ENCODE measurements at places on chromosomes 4 and X. TPM values are rescaled to one million over a fixed set of nuclear protein-coding genes. Genes with fewer than 3 reads are reported as not detected.

PPP4R3C gene
- not detected for total RNA-seq

GRCh38 chr4:149932188-149932587 lies 116.5 kb upstream of the IQCM start:
- H3K4me1 ChIP-seq: no peaks in the 10 kb centered on the region
- H3K36me3 ChIP-seq: no peaks in the 10 kb centered on the region
- no peak overlapping the region for H3K27ac ChIP-seq
- H3K4me3 ChIP-seq: no peak overlapping the region
- no peak for DNase-seq

DNA sequence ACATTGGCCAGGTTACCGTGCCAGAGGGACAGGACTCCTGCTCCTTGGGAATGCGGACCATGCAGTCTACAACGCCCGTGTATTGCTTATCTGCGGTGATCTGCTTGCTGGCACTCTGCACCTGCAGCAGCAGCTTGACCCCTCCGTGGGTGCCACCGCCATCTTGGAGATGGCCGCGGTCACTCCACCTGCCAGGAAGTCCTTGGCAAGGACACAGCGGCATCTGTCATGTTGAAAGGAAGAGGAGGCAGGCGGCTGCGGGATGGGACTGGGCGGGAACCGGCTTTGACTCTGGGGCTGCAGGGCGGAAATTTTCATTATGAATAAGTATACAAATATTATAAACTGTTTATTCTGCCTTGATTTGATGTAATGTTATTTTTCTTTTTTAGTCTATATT lies 63.4 kb downstream of the F11 start:
- no peaks in the 10 kb centered on the region for H3K27me3 ChIP-seq
- H3K4me1 ChIP-seq: no peaks in the 10 kb centered on the region
- no peak overlapping the region for H3K4me3 ChIP-seq
- no peak overlapping the region for H3K27ac ChIP-seq
- no peaks in the 10 kb centered on the region for H3K36me3 ChIP-seq

- H3K4me1 ChIP-seq: no peaks in the 10 kb centered on the region
- DNase-seq: no peak
- no peaks in the 10 kb centered on the region for H3K27me3 ChIP-seq
- no peaks in the 10 kb centered on the region for H3K36me3 ChIP-seq
- H3K27ac ChIP-seq: no peak overlapping the region
Observed at GRCh38 chr4:103498161-103499070, 221.4 kb downstream of the TACR3 start.

SLC4A4 gene
- total RNA-seq: 5.0 TPM

NUP62CL gene
- total RNA-seq: not detected

DNA sequence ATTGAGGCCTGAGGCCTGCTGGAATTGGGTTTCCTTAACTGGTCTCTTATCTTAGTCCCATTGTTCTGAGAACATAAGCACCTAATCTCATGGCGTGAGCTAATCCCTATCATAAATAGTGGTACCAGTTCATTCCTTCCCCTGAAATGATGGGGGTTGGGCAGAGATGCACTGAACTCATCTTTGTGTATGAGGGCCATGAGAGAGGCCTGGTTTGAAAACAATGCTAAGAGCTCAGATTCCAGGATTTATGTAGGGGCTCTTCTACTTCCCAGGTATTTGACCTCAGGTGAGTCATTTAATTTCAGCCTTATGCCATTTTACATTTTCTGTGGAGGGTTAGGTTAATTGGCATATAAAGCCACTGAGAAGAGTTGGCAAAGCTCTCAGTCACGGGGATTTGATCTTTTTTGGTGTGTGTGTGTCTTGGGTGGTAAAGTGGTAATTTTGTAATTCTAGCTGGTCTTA lies 4.4 kb downstream of the RBM3 start:
- no peaks in the 10 kb centered on the region for H3K27me3 ChIP-seq
- DNase-seq: no peak
- peaks cover 12% of the 10 kb centered on the region for H3K4me1 ChIP-seq
- H3K36me3 ChIP-seq: peaks cover 51% of the 10 kb centered on the region
- no peak overlapping the region for H3K4me3 ChIP-seq

LDB2 gene
- 52.0 TPM for total RNA-seq

VCX gene
- total RNA-seq: not detected

GRCh38 chr4:8544282-8544681 lies 35.9 kb upstream of the GPR78 start:
- no peak overlapping the region for H3K4me3 ChIP-seq
- no peaks in the 10 kb centered on the region for H3K4me1 ChIP-seq
- no peak overlapping the region for H3K27ac ChIP-seq
- DNase-seq: no peak
- H3K36me3 ChIP-seq: no peaks in the 10 kb centered on the region
- no peaks in the 10 kb centered on the region for H3K27me3 ChIP-seq

- no peak overlapping the region for H3K4me3 ChIP-seq
- H3K36me3 ChIP-seq: no peaks in the 10 kb centered on the region
- H3K27me3 ChIP-seq: no peaks in the 10 kb centered on the region
- H3K27ac ChIP-seq: no peak overlapping the region
Observed at GRCh38 chrX:122133478-122133877, 1050.6 kb upstream of the GRIA3 start.

SLC38A5 gene
- 2.5 TPM for total RNA-seq

ADH1C gene
- 117 TPM for total RNA-seq

DNA sequence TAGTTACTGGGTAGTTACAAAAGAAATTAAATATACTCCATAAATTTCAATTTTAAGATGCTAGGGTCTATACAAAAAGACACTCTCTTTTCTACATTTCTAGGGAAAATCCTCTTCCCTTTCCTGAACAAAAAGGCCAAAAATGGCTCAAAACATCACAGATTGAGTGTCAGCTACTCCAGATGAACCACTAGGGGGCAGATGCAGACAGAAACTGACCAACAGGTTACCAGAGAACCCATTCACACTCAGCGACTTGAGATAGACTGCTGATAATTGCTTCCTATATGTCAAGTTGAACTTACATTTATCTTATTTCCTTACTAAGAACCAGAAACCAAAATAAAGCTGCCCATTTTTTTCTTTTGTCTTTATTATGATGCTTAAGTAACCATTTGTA lies 83.4 kb upstream of the MID1IP1 start:
- no peak for DNase-seq
- H3K4me3 ChIP-seq: no peak overlapping the region
- no peaks in the 10 kb centered on the region for H3K4me1 ChIP-seq

DNA sequence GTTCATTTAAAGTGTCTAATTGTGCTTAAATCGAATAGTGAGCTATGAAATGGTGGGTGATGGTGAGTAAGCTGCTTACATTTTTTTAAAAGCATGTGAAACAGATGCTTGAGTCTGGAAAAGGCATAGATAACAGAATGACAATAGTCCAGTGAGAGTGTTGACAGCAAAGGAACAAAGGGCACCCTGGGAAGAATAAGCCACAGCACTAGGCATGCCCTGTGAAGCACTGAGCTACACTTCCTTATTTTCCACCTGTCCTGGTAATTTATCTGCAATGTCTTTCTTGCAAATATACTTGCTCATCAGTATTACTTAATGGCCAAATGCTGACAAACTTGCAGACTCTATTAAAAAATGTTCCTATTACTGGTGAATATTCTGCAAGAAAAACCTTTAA lies 168.7 kb downstream of the PRDM5 start:
- no peaks in the 10 kb centered on the region for H3K36me3 ChIP-seq
- no peak for DNase-seq
- H3K4me3 ChIP-seq: no peak overlapping the region
- H3K27ac ChIP-seq: no peak overlapping the region

F8A2 gene
- total RNA-seq: not detected

All from tibial nerve (tissue), 4 donors.